ENCODE measurements at places on chromosomes 16 and 17. TPM values are rescaled to one million over a fixed set of nuclear protein-coding genes. Genes with fewer than 3 reads are reported as not detected.

GRCh38 chr17:14882131-14882530 is 383.0 kb downstream of the PMP22 start:
- H3K4me1 ChIP-seq: no peaks in the 10 kb centered on the region
- H3K4me3 ChIP-seq: no peak overlapping the region
- no peaks in the 10 kb centered on the region for H3K27me3 ChIP-seq
- H3K36me3 ChIP-seq: no peaks in the 10 kb centered on the region

- no peaks in the 10 kb centered on the region for H3K27me3 ChIP-seq
- H3K27ac ChIP-seq: no peak overlapping the region
- H3K36me3 ChIP-seq: no peaks in the 10 kb centered on the region
- no peak for DNase-seq
- no peak overlapping the region for H3K4me3 ChIP-seq
- no peaks in the 10 kb centered on the region for H3K4me1 ChIP-seq
These were observed 40.9 kb upstream of the KCNJ16 start for GRCh38 chr17:70034158-70034557.

DNA sequence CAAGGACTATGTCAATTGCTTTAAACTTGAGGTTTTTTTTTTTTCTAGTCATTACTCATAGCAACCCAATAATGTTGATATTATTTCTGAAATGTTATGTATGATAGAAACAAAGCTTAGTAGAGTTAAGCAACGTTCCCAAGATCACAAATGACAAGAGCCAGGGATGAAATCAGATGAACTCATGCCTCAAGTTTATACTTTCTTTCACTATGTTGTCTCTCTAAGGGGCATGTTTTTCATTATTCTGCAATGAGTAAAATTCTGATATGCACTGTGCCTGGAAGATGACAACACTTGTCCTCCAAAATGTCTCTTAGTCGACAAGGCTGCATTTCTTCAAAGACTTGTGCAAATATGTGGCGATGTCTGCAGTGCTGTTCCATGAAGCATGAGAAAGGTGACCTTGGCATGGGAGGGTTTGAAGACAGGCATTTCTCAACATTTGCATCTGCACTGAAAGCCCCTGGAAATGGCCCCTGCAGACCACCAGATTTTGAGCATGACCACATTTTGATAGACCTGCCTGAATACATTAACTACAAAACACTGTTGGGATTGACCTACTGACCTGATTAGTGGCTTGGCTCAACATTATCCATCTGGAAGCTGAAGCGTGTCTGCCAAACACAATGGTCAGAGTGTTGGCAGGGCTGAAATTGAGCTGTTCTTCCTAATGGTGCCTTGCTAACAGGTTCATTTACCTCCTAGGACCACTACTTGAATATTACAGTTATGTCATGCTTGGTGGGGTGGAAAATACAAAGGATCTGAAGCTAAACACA is 1027.5 kb downstream of the CDH11 start:
- no peaks in the 10 kb centered on the region for H3K4me1 ChIP-seq
- DNase-seq: no peak
- no peak overlapping the region for H3K27ac ChIP-seq

Gene PRAC2
- not detected for total RNA-seq

Gene RNF43
- not detected for total RNA-seq

Gene AIPL1
- not detected for total RNA-seq

Gene INCA1
- 1.9 TPM for total RNA-seq
